IPS DF 19.7 (cell line): ENCODE measurements at places on chromosomes 5 and 9.

DNA sequence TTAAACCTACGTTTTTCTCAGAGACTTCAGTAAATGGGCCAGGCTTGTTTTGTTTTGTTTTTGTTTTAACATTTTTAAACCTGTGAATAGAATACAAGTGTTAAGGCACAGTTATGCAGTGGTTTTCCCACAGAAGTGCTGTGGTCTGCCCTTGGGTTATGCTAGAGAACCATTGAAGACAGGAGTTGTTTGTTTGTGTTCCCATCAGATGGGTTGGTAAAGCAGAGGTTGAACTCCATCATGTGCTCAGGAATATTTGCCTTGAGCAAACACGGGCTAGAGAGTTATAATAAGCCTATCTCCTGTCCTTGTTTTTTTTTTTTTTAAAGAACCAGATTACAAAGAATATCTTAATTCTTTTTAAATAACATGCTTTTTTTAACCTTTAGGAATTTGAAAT is 28.5 kb downstream of the RHOBTB3 start:
- DNase-seq, result no peak

- no peak for DNase-seq
Measured at GRCh38 chr9:87500491-87501270, 3.0 kb downstream of the DAPK1 start.

DNA sequence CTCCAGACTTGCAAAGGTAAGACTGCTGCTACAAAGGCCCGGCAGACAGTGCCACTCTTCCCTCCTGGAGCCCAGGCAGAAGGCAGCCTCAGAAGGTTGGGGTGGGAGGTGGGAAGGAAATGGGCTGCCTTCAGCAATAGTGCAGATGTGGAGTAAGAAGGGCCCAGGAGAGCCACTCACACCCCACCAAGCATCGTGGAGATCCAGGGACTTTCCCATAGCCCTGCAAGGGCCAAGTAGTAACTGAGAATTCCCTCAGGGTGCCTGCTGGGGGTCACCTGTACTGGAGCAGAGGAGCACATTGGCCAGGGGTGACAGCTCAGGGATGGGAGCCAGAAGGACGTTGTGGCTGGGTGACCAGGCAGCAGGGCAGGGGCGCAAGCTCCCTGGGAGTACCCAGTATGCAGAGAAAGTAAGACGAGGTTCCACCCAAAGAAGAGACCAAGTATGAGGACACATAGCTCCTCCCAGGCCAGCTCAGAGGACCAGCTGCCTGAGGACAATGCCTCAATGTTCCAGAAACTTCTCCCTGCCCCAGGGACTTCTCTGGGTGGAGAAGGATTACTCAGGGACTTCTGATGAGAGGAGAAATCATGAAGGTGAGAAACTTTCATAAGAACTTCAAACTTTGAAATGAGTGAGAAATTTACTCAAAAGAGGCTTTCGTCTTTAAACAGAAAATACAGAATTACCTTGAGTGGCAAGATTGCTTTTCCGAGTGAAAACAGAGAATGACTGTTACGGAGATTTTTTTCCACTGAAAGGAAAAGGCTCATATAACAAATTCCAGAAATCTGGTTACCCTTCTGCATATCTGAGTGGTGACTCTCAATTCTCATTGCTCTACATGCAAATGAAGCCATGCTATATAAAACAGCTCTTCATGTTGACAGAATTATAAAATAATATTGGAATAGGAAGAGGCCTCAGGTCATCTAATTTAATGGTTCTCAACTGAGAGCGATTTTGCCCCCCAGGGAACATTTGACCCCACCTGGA is 87.9 kb upstream of the TRIO start:
- no peak for DNase-seq

- DNase-seq, result no peak
Measured at GRCh38 chr5:179806250-179807048, at the start of gene MGAT4B. Gene MGAT4B (minus strand): TSS chr5:179806866. CDS start chr5:179806583, 283 bp downstream.

- no peak for DNase-seq
Measured at GRCh38 chr5:9533562-9534364, 12.1 kb downstream of the SEMA5A start.
